ENCODE measurements at places on chromosomes 6 and 20.
A peak's percentile ranks its signal among the peaks of the same experiment; 100 is the strongest.

DNA sequence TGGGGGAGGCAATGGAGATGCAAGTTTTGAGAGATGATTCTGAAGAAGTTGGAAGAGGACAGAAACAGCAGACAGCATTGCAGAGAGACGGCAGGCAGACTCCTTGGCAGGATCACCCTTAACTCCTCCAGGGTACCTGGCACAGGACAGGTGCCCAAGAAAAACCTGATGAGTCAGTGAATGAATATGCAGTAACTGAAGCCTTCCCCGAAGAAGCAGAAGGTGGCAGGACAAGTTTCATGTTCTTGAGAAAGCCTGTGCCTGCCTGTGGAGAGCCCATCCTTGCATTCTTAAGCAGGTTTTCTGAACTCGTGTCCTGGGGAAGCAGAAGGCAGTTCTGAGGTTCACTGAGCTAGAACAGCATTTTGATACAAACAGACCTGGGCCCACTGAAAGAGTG lies 79.6 kb upstream of the SASH1 start:
- no peak for DNase-seq

- no peak for DNase-seq
These were observed 36.4 kb upstream of the SPAG4 start for GRCh38 chr20:35579196-35579595.

- DNase-seq, result no peak
These were observed 391.8 kb downstream of the ARHGAP18 start for GRCh38 chr6:129317931-129318820.

DNA sequence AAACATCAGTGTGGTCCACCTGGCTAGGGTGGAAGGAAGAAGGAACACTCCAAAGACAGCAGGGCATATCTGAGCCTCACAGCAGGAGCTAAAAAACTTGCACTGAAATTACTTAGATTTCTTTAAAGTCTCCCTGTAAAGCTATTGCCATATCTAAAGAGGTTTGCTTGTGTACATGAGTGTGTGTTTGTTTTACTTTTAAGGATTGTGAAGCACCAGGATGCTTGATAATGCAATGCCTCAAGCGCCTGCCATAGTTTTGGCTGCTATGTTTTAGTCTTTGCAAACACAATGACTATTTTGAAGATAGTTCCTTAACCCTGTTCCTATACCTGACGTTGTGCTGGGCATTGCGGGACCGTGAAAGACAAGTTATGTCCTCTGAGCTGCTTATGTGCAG lies 65.0 kb downstream of the ID4 start:
- no peak for DNase-seq

GRCh38 chr6:133756078-133756695 lies 132.7 kb upstream of the TCF21 start:
- DNase-seq, result no peak

DNA sequence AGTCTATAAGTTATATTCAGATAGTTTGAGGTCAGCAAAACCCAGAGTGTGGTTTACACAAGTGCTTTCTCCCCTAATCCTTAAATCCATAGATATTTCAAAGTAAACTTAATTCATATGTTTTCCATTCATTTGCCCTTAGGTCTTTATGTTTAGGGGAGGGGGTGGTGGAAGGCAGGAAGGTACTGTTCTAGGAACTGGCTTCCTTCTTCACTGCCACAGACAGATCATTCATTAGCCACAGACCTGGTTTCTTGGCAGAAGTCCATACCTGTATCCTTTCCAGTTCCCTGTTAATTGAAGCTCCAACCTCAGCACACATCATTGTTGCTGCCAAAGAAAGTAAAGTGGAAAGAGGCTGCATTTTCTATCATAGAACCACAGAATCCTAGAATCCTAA lies 123.0 kb downstream of the AIG1 start:
- no peak for DNase-seq

GRCh38 chr20:25020901-25021301 lies 28.4 kb upstream of the APMAP start:
- no peak for DNase-seq

GRCh38 chr6:5126214-5126613 lies 41.1 kb downstream of the PPP1R3G start:
- no peak for DNase-seq

GRCh38 chr6:56851541-56852259 lies 103.2 kb upstream of the BEND6 start:
- DNase-seq, result peak; percentile 77

- DNase-seq, result no peak
These were observed 4.9 kb upstream of the CDSN start for GRCh38 chr6:31125162-31125561.

DNA sequence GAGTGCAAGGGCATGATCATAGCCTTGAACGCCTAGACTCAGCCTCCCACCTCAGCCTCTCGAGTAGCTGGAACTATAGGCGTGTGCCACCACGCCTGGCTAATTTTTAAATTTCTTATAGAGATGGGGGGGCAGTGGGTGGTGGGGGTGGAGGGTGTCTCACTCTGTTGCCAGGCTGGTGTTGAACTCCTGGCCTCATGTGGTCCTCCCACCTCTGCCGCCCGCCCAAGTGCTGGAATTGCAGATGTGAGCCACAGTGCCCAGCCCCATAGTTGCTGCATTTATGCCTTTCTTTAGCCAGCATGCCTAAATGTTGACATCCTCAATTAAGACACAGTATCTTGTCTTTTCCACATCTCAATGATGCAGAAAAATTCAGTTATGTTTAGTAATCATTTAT lies 171.1 kb downstream of the ARID1B start:
- no peak for DNase-seq

GRCh38 chr6:3878048-3878666 lies 29.0 kb downstream of the FAM50B start:
- DNase-seq, result no peak

GRCh38 chr20:33070111-33071053 lies 9.1 kb upstream of the BPIFB4 start:
- DNase-seq, result peak; percentile 69

DNA sequence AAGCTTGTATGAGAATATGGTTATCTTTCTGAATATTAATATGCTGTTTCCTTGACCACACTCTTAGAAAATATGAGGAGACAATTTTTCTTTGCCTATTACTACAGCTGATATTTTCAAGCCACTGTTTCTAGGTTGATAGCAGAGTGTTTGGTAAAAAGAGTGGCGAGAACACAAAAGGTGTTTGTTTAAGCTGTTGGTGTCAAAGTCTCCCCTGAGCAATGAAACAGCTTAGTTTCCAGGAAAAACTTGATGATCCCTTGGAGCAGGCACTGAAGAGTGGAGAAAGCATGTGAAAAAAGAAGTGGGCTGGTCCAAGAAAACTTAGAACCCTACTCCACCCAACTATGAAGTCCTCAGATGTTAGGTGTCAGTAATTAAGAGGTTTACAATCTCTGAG lies 182.7 kb downstream of the TFAP2B start:
- DNase-seq, result no peak

DNA sequence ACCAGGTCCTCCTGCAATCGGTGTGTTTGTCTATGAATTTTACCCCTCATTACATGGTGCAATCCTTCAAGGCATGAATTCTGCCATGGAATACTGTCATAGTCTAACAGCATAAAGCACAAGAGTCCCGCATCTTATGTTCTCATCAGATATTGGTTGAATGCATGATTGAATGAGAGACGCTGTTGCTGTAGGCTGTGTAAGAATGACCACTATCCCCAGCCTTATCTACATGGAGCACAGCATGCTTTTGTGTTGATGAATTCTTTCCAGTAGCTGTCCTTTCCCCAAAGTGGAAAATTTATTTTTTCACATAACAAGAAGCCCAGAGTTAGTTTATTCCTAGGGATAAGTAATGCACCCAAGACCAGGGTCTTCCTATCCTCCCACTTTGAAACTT lies 5.6 kb upstream of the TRAM2 start:
- DNase-seq, result no peak

- DNase-seq, result no peak
These were observed 31.6 kb upstream of the PNRC1 start for GRCh38 chr6:89048985-89049384.
